ENCODE measurements at places on chromosomes 1 and 21.

- peak; percentile 43 for DNase-seq
Observed at GRCh38 chr1:110035236-110035752, 870 bp downstream of the STRIP1 start.

DNA sequence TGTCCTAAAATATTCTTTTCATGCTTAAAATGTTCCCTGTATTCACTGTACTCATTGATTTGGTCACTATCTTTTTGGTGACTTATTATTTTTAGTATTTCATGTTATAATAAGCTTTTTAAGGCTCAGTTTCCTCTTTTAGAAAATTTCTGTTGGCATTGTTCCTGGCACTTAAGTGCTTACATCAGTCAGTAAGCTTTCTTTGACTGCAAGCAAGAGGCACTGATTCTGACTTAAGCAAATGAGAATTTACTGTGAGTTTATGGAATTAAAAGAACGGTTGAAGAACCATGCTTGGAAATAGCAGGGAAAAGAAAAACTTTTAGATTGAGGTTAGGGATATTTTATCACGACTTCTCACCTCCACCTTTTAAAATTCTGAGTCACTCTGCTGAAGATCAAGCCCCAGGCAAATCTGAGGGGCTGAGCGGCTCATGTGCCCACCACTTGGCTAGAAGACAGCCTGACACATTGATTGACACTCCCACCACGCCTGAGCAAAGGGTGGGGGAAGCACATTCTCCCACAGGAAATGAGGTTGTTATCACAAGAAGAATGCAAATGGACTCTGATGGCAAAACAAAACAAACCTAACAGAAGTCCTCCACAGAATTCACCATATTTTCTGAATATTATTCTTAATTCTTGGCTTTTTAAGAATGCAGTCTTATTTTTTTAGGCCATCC lies 102.8 kb downstream of the KCTD3 start:
- DNase-seq = peak; percentile 27

DNA sequence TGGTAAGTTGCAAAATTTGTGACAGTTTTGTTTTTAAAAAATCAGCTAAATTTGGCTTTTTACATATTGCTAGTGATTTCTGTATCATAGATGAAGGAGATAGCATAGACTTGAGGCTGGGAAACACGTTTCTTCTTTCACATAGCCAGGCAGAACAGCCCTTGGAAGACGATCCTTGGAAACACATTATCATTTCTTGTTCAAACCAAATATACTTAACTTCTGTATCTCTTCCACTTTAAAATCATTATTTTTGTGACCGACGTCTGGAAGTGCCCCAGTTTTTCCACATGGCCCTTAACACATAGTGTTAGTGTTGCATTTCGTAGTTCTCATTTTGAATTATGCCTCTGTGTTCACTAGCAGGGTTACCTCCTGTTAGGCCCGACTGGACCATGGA lies 193.5 kb downstream of the SDCCAG8 start:
- DNase-seq = no peak

DNA sequence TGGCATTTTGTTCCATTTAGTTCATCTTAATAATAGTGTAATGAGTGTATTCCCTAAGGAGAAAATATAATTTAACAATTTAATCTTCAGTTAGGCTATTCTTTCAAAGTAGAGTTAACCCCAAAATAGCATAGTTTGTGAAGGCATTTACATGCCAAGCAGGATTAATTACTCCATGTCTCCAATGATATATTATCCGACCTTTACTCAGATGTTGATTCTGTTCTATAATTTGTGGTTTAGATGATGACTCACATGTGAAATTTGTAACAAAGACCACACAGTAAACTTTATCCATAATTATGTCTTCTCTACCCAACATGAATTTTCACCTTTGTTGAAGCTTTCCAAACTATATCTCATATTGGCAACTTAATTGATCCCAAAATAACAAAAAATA lies 2065.2 kb downstream of the MRPL39 start:
- no peak for DNase-seq

- no peak for DNase-seq
Observed at GRCh38 chr1:22892789-22893188, 79.9 kb downstream of the LACTBL1 start.

DNA sequence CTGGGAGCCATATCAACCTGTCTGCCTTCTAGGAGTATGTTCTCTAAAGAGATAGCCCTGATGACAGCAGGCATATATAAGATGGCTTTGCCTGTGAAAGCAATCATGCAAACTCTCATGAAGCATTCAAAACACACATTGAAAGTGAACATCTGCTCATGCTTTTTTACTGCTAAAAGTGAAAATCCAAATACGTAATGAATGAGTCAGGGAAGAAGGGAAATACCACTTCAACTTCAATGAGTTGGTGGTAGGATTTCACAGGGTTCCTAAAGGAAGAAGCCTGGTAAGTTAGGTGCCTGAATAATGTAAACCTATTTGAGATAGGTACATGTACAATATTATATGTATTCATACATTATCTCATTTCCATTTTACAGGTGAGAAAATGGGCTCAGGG lies 50.5 kb upstream of the SLFNL1 start:
- DNase-seq = no peak

- DNase-seq = no peak
Observed at GRCh38 chr1:192477630-192478029, 97.9 kb upstream of the RGS1 start.

Data from NT2/D1 (cell line).